ENCODE measurements at places on chromosomes 12 and 14. TPM values are rescaled to one million over a fixed set of nuclear protein-coding genes. Genes with fewer than 3 reads are reported as not detected.

Gene HNRNPA1
- 504 TPM for total RNA-seq

Gene HRK
- total RNA-seq: not detected

Gene TSHR
- total RNA-seq: not detected

Gene RASSF9
- 3.7 TPM for total RNA-seq

Gene BICD1
- total RNA-seq: 8.9 TPM

Gene VRTN
- not detected for total RNA-seq

Gene SPTB
- not detected for total RNA-seq

All from cardiac ventricle fibroblast (primary cell).